ENCODE measurements at places on chromosomes 11 and 22.

DNA sequence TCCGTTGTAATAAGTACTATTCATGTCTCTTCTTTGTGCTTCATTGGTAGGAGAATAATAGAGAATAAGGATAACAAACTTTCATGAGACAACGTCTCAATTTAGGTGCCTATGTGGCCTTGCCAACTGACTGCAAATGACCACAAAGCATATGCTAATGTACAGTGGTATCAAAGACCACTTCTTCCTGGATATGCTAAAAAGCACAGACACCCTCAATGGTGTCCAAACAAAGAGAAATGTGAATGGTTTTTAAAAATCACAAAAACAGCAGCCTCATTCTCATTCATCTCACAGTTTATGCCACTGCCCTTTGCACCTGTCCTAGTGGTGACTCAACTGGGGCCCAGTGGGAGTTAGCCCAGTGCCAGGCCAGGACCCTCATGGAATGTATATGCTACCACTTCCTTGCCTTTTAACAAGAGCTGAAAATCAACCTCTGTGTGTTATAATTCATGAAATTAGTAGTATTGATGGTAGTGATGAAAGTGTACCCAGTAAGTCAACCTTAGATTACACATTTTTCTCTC, 65.2 kb upstream of the MTMR2 start:
- DNase-seq, result no peak

- DNase-seq, result no peak
Measured at GRCh38 chr11:116537121-116537520, 235.7 kb downstream of the BUD13 start.

DNA sequence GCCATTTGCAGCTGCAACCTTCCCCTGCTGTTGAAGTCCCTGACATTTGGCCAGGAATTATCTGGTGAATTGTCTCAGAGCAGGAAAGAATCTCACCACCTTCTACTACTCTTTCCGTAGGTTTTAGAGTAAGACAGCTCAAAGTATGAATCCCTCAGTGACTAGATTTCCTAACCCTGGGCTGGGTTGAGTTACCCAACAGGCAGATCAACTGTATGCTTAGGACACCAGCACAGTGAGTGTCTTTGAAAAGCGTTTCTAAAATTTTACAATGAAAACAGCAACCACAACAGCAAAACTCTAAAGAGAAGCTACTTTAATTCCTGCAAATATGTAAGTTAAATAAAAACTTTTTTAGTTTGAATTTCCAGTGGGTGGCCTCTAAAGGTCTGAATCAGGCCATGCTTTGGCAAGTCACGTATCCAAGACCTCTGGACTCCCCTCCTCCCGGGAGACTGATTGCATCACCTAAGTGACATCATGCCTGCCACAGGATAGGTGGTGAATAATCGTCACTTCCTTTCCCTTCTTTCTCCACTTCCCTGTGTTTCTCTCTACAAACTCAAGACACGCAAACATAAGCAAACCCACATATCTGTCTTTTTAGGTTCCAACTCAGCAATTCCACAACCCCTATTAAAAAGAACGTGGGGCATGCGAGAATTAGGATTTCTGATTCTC, 7.8 kb downstream of the OR8B12 start:
- DNase-seq, result no peak

DNA sequence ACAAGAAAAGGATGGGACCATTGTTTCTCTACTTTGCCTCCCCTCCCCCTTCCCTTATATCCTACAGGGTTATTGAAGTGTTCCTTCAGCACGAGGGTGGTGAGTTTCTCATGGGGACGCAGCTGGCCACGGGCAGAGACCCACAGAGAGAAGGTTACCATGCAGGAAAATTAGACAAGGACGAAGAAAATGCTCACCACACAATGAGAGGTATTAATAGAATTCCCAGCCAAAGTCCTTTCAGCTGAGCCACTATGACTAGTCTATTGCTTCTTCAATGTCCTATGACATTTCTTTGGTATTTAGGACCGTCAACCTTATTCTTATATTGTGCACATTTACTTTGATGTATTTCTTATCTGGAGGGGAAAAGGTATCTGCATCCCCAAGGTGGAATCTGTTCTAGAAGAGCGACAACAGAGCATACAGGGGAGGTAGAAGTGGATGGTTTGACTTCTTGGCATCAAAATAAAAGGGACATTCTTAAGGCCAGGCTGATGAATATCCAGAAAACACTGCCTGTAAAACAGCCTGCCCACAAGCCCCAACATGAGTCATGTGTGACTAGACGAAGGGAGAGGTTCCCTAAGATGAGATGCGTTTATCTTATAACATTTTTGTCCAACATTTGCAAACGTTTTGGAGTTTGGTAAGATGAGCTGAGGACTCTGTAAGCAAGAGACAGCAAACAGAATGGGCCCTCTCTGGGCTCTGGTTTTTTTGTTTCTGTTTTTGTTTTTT, 209.8 kb upstream of the NARS2 start:
- DNase-seq, result no peak

DNA sequence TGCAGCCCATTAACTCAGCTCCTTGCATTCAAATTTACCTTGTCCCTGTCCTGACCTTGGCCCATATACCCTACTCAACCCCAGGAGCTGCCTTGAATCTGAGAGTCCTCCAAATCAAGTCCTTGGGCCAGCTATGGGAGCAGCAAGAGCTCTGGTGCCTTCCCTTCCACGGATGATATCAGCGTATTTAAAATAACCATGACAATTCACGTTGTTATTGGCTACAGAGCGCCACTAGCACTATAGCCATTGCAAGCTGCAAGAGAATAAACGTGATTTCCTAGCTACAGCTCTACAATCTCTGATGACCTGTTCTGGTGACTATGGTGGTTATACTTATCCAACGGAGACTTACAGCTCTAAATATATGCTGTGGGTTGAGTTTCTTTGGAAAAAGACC, 357.8 kb downstream of the LARGE1 start:
- no peak for DNase-seq

DNA sequence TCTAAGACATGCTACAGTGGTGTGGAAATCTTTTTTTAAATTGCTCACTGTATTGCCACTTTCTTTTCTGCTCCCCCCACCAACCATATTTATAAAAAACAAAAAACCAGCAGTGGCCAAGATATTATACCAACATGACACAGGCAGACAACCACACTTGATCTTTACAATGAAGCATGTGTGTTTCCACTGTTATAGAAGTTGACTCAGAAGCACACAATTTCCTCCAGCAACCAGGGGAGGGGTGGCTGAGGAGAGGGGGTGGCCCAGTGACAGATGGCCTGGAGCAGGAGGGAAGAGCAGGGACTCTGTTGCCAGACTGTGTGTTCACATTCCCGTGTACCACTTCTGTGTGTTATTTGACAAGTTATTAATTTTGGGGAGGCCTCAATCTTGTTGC, 14.8 kb downstream of the CD59 start:
- no peak for DNase-seq

DNA sequence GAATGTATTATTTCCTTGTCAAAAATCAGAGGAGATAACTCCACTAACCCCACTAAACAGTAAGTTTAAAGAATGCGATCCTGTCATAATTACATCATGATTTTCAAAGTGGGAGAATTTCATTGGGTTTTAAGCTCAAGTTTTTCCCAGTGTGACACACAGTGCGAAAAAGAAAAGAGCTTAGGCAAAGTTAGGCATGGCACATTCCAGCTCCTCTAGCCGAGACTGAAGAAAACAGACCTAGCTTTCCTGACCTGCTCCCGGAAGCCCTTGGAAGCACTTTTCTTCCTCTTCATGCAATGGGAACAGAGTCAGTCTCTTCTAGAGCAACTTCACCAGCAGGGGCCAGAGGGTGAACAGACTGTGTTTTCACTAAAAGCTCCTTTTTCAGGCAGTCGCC, 76.6 kb upstream of the AKIP1 start:
- DNase-seq, result no peak

DNA sequence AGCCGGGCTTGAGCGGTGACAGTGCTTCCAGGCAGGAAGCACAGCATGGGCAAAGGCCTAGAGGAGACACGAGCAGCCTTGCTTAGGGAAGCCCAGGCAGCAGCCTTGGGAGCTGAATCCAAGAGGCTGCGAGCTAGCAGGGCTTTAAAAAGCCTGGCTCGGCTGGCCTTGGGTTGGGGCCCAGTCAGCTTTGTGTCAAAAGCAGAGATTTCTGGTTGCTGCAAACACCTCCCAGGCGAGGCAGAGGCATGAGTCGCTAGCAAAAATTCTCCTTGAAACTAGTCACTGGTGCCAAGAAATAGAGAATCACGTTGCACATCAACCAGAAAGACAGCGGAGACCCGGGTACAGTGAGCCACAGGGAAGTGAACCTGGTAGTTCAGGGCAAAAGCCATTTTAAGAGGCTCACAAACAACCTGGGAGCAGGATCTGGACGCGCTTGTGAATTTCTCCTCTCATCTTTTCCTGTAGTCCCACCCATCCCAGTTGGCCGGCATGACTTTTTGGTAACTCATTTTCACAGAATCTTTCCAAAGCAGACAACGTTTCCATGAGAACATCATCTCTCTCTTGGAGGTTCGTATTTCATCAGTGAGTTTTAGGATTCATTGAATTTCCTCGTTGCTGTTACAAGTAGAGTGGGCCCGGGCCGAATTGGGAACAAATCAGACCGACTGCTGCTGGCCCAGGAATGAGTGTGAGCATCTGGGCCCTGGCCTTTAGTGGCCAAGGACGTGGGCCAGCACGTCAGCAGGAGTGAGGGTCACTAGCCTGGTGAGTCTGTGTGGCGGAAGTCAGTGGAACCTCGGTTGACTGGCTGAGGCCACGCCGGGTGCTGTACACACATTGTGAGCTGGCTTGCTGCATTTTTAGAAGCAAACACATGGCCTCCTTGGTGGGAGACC, 16.4 kb upstream of the FGF4 start:
- DNase-seq, result no peak

- DNase-seq, result no peak
Measured at GRCh38 chr11:74506823-74507222, 13.3 kb upstream of the LIPT2 start.

DNA sequence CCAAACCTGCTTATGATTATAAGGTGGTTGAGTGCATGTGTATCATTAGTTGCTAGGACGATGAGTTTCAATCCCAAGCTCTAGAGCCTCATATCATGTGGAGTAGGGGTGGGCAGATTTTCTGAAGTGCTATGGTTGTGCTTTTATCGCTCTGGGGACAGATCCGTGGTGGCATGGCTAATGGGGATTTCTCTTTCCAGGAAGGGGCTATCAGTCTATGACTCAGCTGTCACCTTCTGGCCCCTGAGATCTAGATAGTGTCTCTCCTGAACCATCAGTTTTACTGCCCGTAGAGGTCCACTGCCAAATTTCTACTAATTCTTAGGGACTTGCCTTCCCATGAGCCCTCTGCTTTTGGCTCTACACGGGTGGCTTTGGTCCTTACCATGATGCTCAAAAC, 51.8 kb downstream of the FDX1 start:
- no peak for DNase-seq

DNA sequence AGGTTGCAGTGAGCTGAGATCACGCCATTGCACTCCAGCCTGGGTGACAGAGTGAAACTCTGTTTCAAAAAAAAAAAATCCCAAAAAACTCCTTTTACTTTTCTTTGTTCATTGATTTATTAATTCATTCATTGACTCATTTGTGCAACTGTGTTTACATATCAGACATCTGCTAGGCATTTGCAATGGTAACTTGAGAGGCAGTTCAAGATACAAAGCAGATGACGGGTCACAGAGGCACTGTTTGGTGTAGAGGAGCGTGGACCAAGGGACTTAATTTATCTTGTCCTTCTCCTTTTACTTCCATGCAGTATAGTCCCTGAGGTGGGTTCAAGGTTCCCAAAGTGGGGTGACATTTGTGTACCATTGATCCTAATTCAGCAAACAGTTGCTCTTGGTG, 71.4 kb downstream of the KIAA1671 start:
- DNase-seq, result no peak

- no peak for DNase-seq
Measured at GRCh38 chr11:99920956-99921355, 766.1 kb upstream of the ARHGAP42 start.

DNA sequence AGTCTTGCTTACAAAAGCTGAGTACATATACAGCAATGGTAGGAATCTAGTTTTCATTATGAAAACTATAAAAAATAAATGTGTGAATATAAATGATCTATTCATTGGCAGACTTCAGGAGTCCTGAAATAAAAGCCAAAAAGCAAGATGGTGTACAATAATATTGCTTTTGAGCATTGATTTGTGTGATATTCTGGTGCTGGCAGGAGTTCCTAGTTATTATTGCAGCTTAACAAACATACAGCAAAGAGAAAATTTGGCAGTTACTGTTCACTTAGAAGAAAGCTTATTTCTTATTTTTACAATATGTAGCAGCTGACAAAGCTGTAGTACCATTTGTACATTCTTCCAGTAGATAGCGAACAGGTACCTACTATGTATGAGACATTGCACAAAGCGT, 1518.9 kb upstream of the TENM4 start:
- no peak for DNase-seq

- DNase-seq, result no peak
Measured at GRCh38 chr11:86014221-86014620, 54.7 kb downstream of the PICALM start.

Data from stimulated activated CD8-positive, alpha-beta memory T cell treated with anti-CD3 and anti-CD28 coated beads, Interleukin-15, amount 100 ng/mL, for 48 hours (primary cell).